ENCODE measurements at places on chromosomes 4 and X.

DNA sequence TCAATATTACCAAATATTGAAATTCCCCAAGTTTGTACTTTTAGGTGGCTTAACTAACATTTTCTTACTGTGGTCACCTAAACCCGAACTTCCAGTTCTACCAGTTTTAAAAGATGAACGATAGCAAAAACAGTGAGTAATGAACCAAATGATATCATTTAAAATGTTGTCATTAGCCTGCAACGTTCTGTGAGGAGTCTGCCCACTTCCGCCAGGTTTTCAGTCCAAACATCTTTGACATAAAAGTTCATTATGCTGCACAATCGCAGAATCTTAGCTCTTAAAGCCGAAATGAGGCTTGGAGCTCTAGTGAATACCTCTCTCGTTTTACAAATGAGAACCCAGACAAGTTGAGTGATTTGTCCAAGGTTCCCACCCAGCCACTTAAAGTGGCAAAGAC, 762 bp downstream of the PIGA start:
- H3K4me1 ChIP-seq: peaks cover 15% of the 10 kb centered on the region
- H3K27me3 ChIP-seq: peaks cover 8% of the 10 kb centered on the region
- H3K4me3 ChIP-seq: peak overlapping the region; percentile 92
- peaks cover 12% of the 10 kb centered on the region for H3K36me3 ChIP-seq
- peak; percentile 4 for DNase-seq

DNA sequence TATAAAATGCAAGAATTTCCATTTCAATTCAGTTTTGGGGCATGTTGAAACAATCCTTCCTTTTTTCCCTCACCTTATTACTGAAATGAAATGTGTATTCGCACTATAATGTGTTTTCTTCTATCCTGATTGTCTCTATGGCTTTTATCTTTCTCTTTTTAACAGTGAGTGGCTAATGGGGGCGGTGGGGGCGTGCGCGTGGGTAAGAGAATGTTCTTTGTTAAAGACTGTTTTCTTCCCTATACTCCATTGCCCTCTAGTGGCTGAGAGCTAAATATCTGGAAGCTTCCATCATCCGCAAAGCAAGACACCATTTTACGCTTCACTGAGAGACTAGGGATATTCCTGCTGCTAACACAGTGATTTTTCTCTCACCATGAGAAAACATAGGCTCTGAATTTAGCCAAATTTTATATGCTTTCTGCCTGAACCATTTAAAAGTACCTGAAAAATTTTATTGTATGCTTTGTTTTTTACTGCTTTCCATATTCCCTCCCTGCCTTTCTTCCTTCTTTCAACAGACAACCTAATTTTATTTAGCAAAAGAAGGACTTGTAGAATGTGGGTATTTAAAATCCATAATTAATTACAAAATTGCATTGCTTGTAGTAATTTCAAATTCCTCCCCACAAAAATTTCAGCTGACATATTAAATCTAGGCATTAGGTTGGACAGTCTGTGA, 194.0 kb downstream of the GASK1B start:
- H3K36me3 ChIP-seq: no peaks in the 10 kb centered on the region
- H3K4me1 ChIP-seq: no peaks in the 10 kb centered on the region
- H3K27ac ChIP-seq: no peak overlapping the region
- H3K4me3 ChIP-seq: no peak overlapping the region
- peak; percentile 7 for DNase-seq

GRCh38 chrX:153781428-153782047, 697 bp downstream of the SRPK3 start:
- no peak overlapping the region for H3K27ac ChIP-seq
- no peaks in the 10 kb centered on the region for H3K36me3 ChIP-seq
- peaks cover 3% of the 10 kb centered on the region for H3K27me3 ChIP-seq
- no peak overlapping the region for H3K4me3 ChIP-seq

- peaks cover 2% of the 10 kb centered on the region for H3K27me3 ChIP-seq
- DNase-seq: no peak
- H3K4me1 ChIP-seq: no peaks in the 10 kb centered on the region
- no peak overlapping the region for H3K27ac ChIP-seq
Observed at GRCh38 chr4:177492022-177492421, 49.8 kb upstream of the AGA start.

GRCh38 chrX:19747652-19748610, 139.5 kb downstream of the SH3KBP1 start:
- peak overlapping the region; percentile 95 for H3K27ac ChIP-seq
- DNase-seq: peak; percentile 65
- peak overlapping the region; percentile 77 for H3K4me3 ChIP-seq
- peaks cover 43% of the 10 kb centered on the region for H3K36me3 ChIP-seq

DNA sequence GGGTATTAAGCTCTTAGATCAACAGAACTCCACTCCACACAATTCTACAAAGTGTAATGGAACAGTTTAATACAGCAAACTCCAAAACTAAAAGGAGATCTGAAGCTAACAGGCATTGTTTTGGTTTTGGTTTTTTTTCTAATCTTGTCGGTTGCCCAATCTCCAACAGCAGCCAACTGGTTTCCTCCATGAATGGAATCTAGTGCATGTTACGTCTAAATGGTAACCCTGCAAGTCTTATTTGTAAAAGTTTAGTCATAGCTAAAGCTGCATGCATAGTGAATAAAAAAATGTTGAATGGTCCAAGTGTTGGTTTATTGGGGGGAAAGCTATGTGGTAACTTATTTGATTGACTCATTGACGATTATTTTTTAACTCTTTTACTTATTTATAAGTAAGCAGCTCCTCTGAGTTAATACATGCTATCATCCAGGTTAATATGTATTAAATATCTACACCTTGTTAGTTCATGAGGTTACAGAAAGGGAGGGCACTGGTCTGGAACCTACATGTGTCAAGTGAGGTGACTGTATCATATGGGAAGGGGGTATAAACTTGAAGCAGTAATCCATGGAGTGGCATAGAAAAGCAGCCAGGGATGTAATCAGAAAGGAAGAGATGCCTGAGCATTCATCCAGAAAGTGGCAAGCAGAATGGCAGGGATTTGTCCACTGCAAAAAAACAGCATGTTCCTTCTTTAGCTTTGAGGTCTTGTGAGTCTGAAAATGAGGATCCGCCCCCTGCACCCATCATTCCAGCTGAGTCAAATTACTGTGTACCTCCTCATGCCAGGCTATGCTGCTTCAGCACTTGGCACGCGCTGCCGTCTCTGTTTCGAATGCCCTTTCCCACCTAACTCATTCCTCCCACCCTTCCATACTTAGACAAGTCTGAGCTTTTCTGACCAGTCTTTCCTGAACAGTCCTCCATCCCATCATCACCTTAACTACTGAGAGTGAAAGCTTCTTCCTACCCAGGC, 81.7 kb downstream of the PDGFC start:
- H3K27me3 ChIP-seq: no peaks in the 10 kb centered on the region
- H3K36me3 ChIP-seq: no peaks in the 10 kb centered on the region
- H3K4me1 ChIP-seq: no peaks in the 10 kb centered on the region
- no peak overlapping the region for H3K27ac ChIP-seq
- no peak for DNase-seq
- H3K4me3 ChIP-seq: no peak overlapping the region

GRCh38 chrX:87140800-87141483, 376.7 kb upstream of the KLHL4 start:
- no peaks in the 10 kb centered on the region for H3K36me3 ChIP-seq
- H3K27ac ChIP-seq: no peak overlapping the region
- no peaks in the 10 kb centered on the region for H3K27me3 ChIP-seq
- DNase-seq: no peak

DNA sequence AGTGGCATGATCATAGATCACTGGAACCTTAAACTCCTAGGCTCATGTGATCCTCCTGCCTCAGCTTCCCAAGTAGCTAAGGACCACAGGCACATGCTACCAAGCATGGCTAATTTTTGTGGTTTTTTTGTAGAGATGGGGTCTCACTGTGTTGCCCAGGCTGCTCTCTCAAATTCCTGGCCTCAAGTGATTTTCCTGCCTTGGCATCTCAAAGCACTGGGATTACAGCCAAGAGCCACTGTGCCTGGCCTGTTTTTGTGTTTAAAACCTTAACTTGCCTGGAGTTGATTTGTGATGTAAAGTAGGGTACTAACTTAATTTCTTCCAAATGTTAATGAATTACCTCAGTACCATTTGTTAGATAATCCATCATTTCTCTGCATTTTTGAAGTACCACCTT, 22.3 kb downstream of the DLG3 start:
- H3K27me3 ChIP-seq: no peaks in the 10 kb centered on the region
- H3K4me1 ChIP-seq: peaks cover 10% of the 10 kb centered on the region
- H3K4me3 ChIP-seq: no peak overlapping the region

DNA sequence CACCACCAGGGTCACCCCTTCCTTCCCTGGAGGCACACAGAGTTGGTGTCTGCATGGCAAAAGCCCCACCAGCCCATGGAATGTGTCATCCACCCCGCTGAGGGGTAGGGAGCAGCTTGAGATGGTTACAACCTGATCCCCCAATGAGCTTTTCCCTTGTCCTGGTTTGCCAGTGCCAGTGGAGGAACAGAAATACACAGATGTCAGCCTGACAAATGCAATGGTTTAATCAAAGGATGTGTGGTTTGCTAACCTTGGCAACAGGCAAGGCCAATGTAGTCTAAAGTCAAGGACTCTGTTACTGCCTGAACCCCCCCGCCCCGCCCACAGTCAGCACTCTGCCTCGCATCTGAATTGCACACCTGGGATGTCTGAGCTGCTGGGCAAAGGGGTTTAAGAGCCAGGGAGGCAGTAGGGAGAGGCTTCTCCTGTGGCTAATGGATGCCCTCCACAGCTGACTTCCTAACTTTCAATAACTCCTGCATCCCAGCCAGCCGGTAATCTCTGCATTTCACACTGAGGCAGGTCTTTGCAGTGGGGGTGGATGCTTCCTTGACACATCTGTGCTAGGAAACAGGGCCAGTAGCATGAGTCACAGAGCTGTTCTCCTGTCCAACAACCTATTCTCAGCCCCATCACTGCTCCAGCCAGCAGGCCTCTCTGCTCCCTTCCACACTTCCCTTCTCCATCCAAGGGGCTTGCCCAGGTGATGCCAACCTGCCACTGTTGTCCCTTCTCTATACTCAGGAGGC, 137.5 kb downstream of the AMMECR1 start:
- no peaks in the 10 kb centered on the region for H3K27me3 ChIP-seq
- peaks cover 9% of the 10 kb centered on the region for H3K36me3 ChIP-seq
- H3K4me1 ChIP-seq: peaks cover 9% of the 10 kb centered on the region

- no peak overlapping the region for H3K4me3 ChIP-seq
- peaks cover 29% of the 10 kb centered on the region for H3K4me1 ChIP-seq
- no peak overlapping the region for H3K27ac ChIP-seq
- no peak for DNase-seq
- H3K27me3 ChIP-seq: peaks cover 51% of the 10 kb centered on the region
- no peaks in the 10 kb centered on the region for H3K36me3 ChIP-seq
Observed at GRCh38 chrX:72127332-72127731, 4.4 kb downstream of the RTL5 start.

- H3K27me3 ChIP-seq: no peaks in the 10 kb centered on the region
- peaks cover 16% of the 10 kb centered on the region for H3K4me1 ChIP-seq
- no peak overlapping the region for H3K4me3 ChIP-seq
- H3K36me3 ChIP-seq: no peaks in the 10 kb centered on the region
- no peak for DNase-seq
- H3K27ac ChIP-seq: no peak overlapping the region
Observed at GRCh38 chr4:155371432-155372043, 5.2 kb downstream of the MAP9 start.

DNA sequence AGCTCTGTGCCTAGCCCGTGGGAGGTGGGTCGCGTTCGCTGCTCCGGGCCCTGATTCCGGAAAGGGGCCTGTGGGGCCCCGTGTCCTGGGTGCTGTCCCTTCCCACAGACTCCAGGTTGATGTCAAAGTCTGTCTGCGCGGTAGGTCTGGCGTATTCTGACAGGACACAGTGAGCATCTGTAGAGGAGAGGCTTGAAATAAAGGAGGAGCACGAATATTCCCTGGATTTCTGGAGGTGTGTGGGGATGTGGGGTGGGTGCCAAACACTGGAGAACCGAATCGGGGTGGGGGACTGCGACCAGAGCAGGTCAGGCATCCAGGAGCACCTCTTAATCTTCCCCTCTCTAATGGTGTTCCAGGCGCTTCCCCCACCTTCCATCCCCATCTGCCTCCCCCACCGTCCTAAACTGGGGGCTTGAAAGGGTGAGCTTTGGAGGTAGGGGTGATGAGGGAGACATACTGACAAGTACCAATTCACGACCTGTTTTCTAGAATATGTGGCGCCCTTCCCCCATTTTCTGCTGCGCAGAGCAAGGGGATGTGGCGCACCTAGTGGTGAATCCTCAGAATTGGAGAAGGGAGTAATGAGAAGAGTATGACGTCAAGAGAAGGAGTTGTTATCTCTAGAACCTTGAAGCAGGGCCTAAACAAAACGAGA, 877 bp downstream of the GPRASP1 start:
- peak overlapping the region; percentile 41 for H3K27ac ChIP-seq
- peak overlapping the region; percentile 76 for H3K4me3 ChIP-seq
- no peaks in the 10 kb centered on the region for H3K36me3 ChIP-seq
- H3K27me3 ChIP-seq: peaks cover 9% of the 10 kb centered on the region
- H3K4me1 ChIP-seq: peaks cover 4% of the 10 kb centered on the region

Data from T-helper 2 cell treated with Interferon-gamma antibody and Interleukin-4, amounts not matched to agents 5 μg/mL and 100 μg/mL, for 36 hours (primary cell).